ENCODE measurements at places on chromosomes 5 and 9.
A peak's percentile ranks its signal among the peaks of the same experiment; 100 is the strongest.

GRCh38 chr9:69204326-69204725, 30.2 kb downstream of the TJP2 start:
- DNase-seq, result no peak

GRCh38 chr5:113057557-113057984, 81.0 kb downstream of the DCP2 start:
- DNase-seq, result no peak

- DNase-seq, result no peak
These were observed 39.8 kb upstream of the FBXL17 start for GRCh38 chr5:108421713-108422112.

DNA sequence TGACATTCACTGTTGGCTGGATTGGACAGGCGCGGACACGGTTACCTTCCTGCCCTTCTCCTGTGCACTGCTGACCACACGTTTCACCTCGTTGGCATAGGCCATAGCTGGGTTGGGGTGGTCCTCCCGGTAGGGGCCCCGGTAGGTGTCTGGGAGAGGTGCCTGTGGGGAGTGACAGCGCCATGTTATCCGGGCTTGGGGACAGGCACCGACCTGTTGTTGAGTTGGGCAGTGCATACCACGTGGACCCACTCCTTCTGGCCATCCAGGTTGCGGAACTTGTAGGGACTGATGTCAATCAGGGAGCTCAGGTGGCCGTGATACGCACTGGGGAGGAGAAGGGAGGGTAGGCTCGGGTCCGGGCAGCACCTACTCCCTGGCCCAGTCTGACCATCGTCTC, 8.2 kb downstream of the PHYKPL start:
- DNase-seq, result no peak

DNA sequence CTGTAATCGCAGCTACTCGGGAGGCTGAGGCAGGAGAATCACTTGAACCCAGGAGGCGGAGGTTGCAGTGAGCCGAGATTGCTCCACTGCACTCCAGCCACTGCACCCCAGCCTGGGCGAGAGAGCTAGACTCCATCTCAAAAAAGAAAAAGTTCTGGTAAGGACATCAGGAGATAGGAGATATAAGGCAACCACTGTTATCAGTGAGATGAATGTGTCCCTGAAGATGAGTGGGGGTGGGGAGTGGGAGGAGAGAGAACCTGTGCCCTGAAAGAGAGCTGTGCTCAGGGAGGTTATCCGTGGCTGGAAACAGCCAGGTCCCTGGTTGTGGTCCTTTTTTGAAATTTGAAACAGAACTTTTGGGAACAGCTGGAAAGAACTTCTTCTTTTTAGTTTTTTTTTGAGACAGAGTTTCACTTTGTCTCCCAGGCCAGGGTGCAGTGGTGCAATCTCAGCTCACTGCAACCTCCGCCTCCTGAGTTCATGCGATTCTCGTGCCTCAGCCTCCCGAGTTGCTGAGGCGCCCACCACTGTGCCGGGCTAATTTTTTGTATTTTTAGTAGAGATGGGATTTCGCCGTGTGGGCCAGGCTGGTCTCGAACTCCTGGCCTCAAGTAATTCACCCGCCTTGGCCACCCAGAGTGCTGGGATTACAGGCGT, 2.6 kb downstream of the PTPA start:
- no peak for DNase-seq

DNA sequence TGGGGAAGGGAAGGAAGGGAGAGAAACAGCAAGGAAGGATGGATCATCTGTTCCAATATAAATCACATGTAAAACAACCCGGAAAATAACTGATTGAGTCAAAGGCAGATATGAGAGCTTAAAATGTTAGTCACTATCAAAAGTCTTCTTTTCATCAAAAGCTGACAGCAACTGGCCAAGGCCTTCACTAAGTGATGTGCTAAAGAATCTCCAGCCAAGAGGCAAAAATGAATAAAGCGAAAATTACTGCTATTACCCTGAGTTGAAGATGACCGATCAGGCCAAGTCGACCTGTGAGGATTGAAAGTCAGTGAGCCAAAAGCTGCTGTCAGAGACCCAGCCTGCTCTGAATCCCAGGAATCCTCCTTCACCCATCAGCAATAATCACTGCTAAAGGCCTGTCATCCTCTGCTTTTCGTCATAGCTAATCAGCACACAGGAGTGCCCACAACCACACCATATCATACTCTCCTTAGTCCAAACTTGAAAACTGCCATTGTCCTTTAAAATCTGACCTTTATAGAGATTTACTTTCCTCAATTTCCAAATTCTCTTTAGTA, 736.9 kb downstream of the TLE1 start:
- no peak for DNase-seq

- no peak for DNase-seq
These were observed 875 bp downstream of the ACO1 start for GRCh38 chr9:32385152-32385884.

GRCh38 chr9:1201262-1201661, 151.1 kb downstream of the DMRT2 start:
- no peak for DNase-seq

DNA sequence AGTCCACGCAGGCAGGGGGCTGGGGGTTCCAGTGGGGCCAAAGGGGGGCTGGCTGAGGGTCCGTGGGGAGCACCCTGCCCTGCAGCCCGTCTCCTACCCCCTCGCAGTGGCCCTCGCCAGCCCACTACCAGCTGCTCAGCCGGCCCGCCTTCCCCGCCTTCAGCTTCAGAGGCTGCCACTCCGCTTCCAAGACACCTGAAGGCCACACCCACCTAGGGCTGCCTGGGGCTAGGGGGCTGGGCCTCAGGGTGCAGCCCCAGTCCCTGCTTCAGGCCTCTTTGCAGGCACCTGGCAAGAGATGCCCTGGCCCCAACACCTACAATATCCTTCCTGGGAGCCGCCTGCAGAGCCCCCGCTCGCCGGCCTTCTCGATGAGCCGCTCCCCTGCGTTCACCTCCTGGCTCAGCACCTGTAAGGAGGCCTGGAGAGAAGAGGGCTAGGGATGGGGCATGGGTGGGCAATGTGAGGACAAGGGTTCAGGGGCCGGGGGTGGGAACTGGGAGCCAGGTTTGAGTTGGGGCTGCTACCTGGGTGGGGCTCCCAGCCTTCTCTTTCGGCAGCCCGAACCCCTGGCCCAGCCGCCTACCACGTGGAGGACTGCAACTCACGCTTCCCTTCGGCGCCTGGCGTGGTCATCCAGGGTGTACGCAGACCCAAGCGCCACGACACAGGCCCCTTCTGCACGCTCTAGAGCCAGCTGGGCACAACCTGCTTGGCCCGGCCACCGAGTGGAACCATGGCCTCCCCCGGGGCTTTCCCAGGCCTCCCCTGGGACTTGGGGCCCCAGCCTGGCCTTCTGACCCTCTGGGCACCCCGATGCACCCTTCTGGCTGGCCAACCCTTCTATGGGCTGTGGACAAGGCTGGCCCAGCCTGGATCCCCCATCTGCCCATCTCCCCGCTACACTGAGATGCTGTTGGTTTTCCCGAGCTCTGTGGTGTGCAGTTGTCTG, 1.7 kb downstream of the STPG3 start:
- DNase-seq, result no peak

DNA sequence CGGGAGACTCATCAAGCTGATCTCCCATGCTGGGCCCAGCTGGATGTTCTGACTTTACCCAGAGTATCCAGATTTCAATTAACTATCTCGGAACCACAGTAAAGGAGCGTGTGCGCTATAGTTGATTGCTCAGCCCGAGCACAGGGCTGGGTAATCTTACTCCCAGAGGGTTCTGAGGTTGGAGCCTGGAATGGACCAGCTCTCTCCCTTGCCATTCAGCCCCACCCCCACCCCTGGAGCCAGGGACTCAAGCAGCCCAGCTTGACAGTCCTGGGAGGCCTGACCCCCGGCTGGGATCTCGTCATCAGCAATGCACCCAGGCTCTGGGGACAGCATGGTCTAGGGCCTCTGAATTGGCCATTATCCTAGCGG, 23.7 kb upstream of the PTGES start:
- DNase-seq, result no peak

- DNase-seq, result no peak
These were observed 40.8 kb upstream of the GNPDA1 start for GRCh38 chr5:142053426-142054151.

- DNase-seq, result no peak
These were observed 37.9 kb downstream of the SLC6A7 start for GRCh38 chr5:150227606-150228273.

DNA sequence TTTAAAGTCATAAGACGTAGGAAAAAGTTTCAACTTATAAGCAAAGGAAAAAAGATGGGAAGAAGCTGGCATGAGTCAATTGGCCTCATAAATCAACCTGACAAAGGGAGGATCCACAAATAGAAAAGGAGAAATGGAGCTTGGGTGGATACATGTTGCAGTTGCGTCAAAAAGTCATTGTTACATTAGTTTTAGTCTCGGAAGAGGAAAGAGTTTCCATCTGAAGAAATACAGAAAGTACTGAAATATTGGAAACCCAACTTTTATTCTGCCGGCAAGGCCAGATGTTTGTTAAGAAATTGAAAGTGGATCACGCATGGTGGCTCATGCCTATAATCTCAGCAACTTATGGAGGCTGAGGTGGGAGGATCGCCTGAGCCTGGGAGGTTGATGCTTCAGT, 11.3 kb upstream of the TIMD4 start:
- no peak for DNase-seq

- no peak for DNase-seq
These were observed 17.2 kb downstream of the SGTB start for GRCh38 chr5:65704621-65705239.

- DNase-seq, result no peak
These were observed 17.5 kb downstream of the ADAM19 start for GRCh38 chr5:157558041-157558595.

- no peak for DNase-seq
These were observed 562.4 kb upstream of the CLINT1 start for GRCh38 chr5:158421319-158421718.

GRCh38 chr5:151113651-151114050, 32.8 kb upstream of the TNIP1 start:
- no peak for DNase-seq

- no peak for DNase-seq
These were observed 11.6 kb downstream of the DAB2IP start for GRCh38 chr9:121662891-121663580.

- no peak for DNase-seq
These were observed 42.9 kb downstream of the SPRY4 start for GRCh38 chr5:142281966-142282365.

GRCh38 chr9:122225312-122226141, 3.2 kb downstream of the LHX6 start:
- no peak for DNase-seq

DNA sequence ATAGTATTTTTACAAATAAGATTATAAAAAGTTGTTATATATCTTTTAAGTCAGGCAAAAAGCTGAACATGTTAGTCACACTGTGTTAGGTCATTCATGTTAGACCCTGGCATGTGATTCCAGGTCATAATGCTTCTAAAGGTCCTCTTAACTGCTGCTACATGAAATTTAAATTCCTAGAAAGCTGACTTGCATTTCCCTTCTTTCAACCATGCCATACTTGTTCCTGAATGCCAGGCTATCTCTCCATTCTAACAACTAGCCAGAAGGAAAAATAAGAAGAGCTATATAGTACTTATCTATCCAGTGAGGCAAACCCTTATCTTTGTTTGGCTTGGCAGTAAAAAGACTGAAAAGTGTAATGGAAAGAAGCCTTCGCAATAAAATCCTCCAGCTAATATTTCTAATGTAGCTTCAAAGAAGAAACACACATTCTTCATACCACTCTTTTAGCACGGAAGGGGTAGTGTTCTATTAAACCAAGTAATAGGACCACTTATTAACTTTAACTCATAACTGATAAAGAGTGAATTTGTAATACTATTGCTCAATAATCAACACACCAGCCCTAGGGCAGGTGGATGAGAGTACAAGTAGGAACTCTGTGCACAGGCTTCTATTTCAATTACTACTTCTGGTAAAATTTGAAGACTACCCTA, 310.2 kb downstream of the PDE4D start:
- no peak for DNase-seq

DNA sequence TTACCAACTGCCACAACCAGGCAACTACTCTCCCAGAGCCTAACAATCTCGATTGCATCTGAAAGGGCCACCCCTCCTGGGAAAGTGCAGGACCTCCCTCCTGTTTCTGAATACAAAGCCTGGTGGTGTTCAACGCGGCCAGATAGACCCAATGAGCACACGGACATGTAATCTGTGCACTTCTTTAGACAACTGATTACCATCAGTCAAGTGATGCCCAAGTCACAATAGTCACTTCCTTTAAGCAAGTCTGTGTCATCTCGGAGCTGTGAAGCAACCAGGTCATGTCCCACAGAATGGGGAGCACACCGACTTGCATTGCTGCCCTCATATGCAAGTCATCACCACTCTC, 739 bp downstream of the C9orf72 start:
- no peak for DNase-seq

GRCh38 chr5:145908206-145908960, 28.0 kb upstream of the SH3RF2 start:
- no peak for DNase-seq

- peak; percentile 89 for DNase-seq
These were observed at the start of gene ZNF354C for GRCh38 chr5:179060116-179061008. Gene ZNF354C (plus strand): TSS chr5:179060373. CDS start chr5:179062069, 1,696 bp downstream.

DNA sequence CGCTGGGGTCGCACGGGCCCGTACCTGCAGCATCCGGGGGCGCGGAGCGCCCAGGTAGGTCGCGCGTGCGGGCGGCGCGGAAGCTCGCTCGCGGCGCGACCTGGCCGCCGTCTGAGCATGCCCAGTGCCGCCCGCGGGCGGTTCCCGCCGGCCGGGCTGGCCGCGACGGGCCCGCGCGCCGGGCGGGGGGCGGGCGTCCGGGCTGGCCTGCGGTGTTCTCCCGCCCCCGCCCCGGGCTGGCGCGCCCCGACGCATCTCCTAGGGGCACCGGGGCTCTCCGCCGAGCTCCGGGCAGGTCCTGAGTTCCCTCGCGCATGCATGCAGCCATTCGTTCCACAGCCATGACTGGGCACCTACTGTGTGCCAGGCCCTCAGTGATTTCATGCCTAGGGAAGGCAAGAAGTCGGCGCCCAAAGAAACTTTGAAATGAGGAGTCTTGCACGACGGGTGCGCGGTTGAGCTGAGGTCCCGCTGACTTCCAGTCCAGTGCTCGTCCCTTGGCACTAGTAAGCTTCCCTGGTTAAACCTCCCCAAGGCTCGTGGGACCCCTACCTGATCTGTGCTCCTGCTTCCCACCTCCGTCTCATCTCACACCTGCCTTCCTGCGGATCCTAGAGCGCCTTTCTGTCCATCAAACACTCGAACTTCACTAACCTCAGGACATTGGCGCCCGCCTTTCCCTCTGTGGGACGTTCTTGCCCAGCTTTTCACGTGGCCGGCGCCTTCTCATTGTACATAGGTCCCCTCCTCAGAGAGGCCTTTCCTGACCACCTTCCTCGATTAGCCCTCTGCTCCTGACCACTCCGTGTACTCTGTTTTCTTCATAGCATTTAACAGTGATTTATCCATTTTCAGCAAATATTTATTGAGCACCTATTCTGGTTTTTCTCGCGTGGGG, at the start of gene PTPN3:
PTPN3 (minus strand) TSS at position 113 of the 898 bp plus-strand sequence. CDS start 34,873 bp downstream, outside the sequence.
- no peak for DNase-seq

Measured in stimulated activated CD4-positive, alpha-beta T cell treated with anti-CD3 and anti-CD28 coated beads, Interleukin-4, amount 100 ng/mL, for 4 hours (primary cell).